ENCODE measurements at places on chromosomes 4 and X. TPM values are rescaled to one million over a fixed set of nuclear protein-coding genes. Genes with fewer than 3 reads are reported as not detected.

- no peak for DNase-seq
Measured at GRCh38 chr4:76585897-76586360, 150.9 kb downstream of the SHROOM3 start.

- DNase-seq: no peak
Measured at GRCh38 chrX:40996886-40997530, 88.2 kb upstream of the USP9X start.

- no peak for DNase-seq
Measured at GRCh38 chrX:148513661-148514060, 13.2 kb downstream of the AFF2 start.

- DNase-seq: no peak
Measured at GRCh38 chrX:21004835-21005234, 369.4 kb upstream of the CNKSR2 start.

DNA sequence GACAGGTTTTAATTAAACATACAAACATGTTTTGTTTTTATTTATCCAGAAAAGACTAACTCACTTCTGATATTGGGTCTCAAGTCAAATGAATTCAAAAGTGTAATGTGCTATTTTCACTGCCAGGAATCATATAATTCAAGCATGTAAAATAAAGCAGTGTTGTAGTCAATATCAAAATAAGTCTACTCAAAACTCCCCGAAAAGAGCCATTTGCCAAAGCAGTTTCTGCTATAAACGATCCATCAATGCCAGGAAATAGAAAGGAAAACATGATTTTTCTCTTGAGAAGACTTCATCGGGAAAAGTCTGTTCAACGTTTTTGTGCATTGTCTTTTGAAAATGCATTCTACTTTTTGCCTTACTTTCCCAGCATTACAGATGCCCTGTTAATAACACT, 633.3 kb downstream of the FAT4 start:
- no peak for DNase-seq

GRCh38 chr4:185936650-185937376, 124.8 kb upstream of the SORBS2 start:
- DNase-seq: no peak

- no peak for DNase-seq
Measured at GRCh38 chrX:6660567-6661264, 125.8 kb upstream of the VCX3A start.

- no peak for DNase-seq
Measured at GRCh38 chr4:125838924-125839323, 524.2 kb downstream of the FAT4 start.

DNA sequence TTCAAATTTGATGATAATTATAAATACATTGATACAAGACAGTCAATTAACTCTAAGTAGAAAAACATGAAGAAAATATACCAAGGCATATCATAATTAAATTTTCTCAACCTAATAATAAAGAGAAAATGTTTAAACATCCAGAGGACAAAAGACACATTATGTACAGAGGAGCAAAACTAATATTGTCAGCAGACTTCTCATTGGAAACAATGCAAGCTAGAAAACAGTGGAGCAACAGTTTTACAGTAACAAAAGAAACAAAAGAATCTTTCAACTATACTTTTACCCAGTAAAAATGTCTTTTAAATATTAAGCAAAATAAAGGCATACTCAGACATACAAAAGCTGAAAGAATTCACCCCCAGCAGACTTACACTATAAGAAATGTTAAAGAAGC, 238.0 kb downstream of the TMA16 start:
- no peak for DNase-seq

DNA sequence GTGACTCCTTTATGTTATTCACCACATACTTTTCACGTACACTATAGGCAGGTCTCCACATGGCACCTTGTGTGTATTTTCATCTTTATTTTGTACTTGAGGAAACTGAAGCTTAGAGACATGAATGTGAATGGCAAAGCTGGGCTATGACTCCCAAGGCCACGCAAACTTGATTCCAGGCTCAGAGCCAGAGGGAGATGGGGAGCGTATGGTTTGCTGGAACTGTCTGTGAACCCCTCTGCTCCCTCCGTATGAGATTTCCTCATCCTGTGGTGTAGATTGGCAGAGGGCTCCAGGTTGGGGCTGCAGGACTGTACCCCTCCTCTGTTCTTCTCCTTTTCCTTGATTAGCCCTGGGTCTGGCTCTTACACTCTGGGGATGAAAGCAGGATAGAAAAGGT, 16.1 kb upstream of the STARD8 start:
- DNase-seq: no peak

DNA sequence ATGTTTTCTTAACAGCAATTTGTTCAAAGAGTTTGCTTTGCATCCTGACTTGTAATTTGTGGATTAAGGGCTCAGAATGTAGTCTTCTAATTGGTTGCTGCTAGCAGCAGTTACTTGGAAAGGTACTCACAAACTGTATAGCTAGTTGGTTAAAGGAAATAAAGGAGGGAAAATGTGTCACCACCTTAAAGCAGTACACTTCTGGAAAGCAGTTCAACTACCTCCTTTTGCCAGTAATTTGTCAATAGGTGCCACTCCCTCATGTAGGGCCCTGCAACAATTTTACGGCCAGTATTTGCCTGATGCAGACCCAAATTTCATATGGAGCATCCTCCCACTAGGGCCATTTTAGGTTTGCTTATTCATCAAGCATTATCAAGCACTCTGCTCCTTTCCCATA, 20.8 kb downstream of the AMOT start:
- DNase-seq: no peak

GRCh38 chr4:7465017-7465416, 30.3 kb upstream of the PSAPL1 start:
- DNase-seq: no peak

- no peak for DNase-seq
Measured at GRCh38 chr4:4861390-4862018, 2.0 kb downstream of the MSX1 start.

DNA sequence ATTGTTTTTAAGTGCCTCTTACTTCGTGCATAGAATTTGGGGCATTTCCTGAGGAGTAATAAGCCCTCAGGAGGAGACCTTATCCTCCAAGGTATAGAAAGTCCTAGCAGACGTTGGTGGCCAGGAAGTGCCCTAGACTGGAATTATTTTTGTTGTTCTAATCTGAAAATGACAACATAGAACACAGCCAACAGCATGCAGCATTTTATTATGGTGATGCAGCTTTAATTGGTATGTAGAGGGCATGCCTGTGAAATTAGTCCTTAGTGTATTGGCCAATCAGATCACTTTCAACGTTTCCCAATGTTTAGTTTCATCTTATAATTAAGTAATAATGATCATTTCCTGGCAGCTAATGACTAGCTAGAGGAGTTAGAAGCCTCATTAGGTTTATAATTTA, 199.2 kb downstream of the SHROOM3 start:
- DNase-seq: no peak

DNA sequence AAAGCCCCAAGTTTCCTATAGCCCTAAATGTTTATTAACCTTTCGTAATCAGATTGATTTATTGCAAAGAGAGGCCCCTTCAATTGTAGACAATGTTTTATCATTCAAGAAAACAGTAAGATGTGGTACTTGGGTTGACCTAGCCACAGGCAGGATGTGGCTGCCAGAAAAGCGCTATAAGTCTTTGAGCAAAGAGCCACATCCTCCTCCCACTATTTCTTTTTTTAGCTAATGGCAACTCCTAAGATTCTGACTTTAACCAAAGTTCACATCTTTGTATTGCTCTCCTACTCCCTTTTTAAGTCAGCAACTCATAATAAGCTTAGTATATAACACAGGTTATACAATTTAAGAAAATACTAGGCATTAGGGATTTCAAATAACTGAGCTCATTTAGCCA, 70.7 kb upstream of the PPP3CA start:
- DNase-seq: peak; percentile 87

GRCh38 chrX:2463973-2464676, 36.7 kb downstream of the DHRSX start:
- no peak for DNase-seq

DNA sequence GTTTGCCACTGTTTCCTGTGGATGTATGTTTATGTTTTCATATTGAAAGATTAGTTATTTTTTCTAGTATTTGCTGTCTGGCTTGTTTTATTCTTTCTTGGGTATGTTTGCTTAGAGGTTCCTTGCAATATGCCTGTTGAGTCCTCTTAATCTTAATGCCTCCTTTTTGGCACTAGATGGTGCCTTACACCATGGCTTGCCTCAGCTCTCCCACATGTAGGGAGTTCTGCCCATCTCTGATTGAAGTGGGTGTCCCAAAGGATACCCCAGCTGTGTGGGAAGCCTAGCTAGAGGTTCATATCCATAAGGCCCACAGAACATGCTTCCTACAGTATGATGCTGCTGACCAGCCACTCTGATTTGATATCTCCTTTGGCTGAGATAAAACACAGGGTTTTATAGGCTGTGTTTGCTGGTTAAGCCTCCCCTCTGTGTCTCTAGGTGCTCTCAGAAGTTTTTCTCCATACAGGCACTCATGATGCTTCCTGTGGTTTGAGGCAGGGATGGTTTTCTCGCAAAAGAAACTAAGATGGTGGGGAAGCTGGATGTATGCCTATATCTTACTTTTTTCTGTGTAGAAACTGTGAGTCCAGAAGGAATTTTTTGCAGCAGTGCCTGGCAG, 162.4 kb downstream of the ASB9 start:
- DNase-seq: no peak

- DNase-seq: no peak
Measured at GRCh38 chr4:187396106-187396505, 599.5 kb upstream of the ZFP42 start.

DNA sequence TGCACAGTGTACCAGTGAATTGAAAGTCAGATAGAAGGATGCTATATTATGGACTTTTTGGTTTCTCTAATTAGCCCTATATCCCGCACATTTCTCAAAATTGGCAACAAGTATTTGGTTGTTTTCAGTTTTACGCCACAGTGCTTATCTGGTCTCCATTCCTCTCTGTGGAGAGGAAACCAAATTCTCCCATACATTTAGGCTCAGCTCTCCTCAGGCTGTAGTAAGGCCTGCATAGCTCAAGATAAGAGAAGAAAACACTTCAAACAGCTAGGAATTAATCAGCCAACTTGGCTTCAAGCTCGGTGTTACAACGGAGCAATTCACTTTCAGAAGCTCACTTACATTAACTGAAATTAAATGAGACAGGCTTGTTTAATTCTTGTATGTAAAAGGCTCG, 263.2 kb downstream of the PDHA2 start:
- no peak for DNase-seq

DNA sequence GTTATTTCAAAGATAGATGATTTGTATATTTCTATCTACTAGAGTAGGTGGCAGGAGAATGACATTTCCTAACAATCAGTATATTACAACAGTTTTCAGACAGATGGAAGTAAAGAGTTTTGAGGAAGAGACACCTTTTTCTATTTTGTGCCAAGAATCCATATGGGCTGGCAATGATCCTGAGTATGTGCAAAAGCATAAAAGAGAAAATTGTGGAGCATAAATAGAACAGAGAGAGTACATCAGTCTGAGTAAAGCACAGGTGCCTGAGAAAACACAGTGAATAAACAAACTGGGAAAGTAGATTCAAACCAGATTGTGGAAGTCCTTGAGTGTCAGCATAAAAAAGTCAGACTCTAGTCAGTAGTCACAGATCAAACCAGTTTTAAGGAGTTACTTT, 96.8 kb upstream of the WDR44 start:
- DNase-seq: no peak

DNA sequence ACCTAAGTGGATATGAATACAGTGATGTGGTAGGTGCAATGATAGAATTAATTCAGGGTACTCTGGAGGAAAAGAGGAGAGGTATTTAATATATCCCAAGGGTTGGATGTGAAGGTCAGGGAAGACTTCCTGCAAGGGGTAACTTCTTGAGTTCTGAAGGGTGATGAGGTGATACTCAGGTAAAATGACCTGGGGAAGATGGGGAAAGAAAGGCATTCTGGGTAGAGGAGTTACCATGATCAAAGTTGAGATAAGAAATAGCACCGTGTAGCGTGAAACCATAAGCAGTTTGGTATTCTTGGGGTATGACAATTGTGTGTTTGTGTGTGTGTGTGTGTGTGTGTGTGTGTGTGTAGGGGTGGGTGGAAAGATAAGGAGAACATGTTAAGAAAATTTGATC, 270.4 kb upstream of the LCORL start:
- no peak for DNase-seq

Gene SORCS2
- total RNA-seq: 0.18 TPM

Gene PPP2R2C
- not detected for total RNA-seq

Gene ANKRD50
- total RNA-seq: 0.25 TPM

Gene FHIP1A
- total RNA-seq: 0.05 TPM

Gene IL3RA
- total RNA-seq: 35.2 TPM

Gene CCKAR
- total RNA-seq: not detected

Gene HELQ
- 17.8 TPM for total RNA-seq

Gene RTL9
- total RNA-seq: not detected
